ENCODE measurements at places on chromosomes 12 and 14. TPM values are rescaled to one million over a fixed set of nuclear protein-coding genes. Genes with fewer than 3 reads are reported as not detected.

CCDC38 gene
- total RNA-seq, result not detected

RHEBL1 gene
- 15.8 TPM for total RNA-seq

KRT79 gene
- not detected for total RNA-seq

- H3K4me1 ChIP-seq, result peaks cover 56% of the 10 kb centered on the region
- peaks cover 28% of the 10 kb centered on the region for H3K36me3 ChIP-seq
- peak overlapping the region; percentile 84 for H3K27ac ChIP-seq
- H3K27me3 ChIP-seq, result no peaks in the 10 kb centered on the region
- H3K4me3 ChIP-seq, result peak overlapping the region; percentile 91
Observed at GRCh38 chr12:122080149-122081082, 1.9 kb downstream of the MLXIP start.

GRCh38 chr12:49923880-49924556, 20.3 kb upstream of the FAIM2 start:
- peaks cover 4% of the 10 kb centered on the region for H3K4me1 ChIP-seq
- H3K36me3 ChIP-seq, result no peaks in the 10 kb centered on the region
- DNase-seq, result no peak
- H3K27me3 ChIP-seq, result peaks cover 9% of the 10 kb centered on the region
- no peak overlapping the region for H3K27ac ChIP-seq

DNA sequence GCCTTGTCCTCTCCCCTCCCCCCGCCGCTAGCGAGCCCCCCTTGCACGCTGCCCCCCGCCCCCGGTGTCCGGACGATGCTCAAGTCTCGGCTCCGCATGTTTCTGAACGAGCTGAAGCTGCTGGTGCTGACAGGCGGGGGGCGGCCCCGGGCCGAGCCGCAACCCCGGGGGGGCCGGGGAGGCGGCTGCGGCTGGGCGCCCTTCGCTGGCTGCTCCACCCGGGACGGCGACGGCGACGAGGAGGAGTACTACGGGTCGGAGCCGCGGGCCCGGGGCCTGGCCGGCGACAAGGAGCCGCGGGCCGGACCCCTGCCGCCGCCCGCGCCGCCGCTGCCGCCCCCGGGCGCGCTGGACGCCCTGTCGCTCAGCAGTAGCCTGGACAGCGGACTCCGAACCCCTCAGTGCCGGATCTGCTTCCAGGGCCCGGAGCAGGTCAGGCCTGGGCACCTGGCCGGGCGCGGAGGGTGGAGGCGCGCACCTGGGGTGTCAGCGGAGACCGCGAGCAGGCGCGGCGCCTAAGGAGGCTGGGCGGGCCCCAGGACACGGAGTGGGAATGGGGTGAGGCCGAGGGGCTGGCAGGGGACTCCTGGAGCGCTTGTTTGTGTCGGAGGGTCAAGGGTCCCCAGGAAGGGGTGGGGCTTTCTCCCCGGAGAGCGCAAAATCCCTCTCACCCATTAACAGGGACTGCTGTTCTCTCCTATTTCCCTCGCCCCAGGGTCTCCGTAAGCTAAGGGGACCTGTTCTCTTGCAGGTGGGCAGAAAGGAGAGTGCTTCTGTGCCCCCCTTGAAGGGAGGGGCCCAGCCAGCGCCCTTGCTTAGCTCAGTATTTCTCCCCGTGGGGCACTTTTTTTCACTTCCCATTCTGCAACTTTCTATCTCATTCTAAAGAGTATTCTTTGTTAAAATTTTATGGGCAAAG, 810 bp downstream of the MARCHF9 start:
- DNase-seq, result peak; percentile 40
- H3K4me3 ChIP-seq, result peak overlapping the region; percentile 78
- peaks cover 3% of the 10 kb centered on the region for H3K27me3 ChIP-seq
- H3K27ac ChIP-seq, result peak overlapping the region; percentile 8

- DNase-seq, result no peak
- no peak overlapping the region for H3K27ac ChIP-seq
- H3K27me3 ChIP-seq, result no peaks in the 10 kb centered on the region
- no peaks in the 10 kb centered on the region for H3K36me3 ChIP-seq
Observed at GRCh38 chr12:126454581-126454980, 1389.3 kb downstream of the AACS start.

DNA sequence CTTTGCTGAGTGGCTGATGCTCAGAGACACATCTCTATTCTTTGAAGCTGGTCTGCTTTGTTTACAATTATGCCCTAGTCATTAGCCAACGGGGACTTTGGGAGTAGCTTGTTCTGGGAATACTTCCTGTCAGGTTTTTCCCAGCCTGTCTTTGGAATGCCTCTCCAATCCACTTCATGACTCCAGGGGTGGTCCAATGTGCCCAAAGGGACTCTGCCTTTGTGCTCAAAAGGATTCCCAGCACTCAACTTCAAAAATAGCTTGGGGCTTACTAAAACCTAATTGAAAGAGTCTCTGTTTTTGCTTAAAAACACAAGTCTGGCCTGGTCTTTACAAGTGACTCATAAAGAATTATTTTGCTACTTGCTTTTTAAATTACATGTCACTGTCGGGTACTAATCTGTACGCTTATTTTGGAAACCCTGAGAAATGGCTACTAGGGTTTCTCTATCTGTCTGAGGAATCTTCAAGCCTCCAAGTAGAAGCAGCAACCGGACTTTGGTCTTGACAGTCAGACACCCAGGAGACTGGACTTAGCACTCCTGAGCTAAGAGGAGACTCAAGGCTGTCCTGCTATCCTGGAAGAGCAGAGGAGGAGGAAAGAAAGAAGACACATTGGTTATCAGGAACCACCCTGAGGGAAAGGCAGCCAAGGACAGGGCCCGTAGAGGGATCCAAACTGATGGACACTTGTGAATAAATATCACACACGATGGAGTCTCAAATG, 20.7 kb downstream of the PHLDA1 start:
- H3K36me3 ChIP-seq, result peaks cover 3% of the 10 kb centered on the region
- DNase-seq, result no peak
- H3K27ac ChIP-seq, result no peak overlapping the region
- peaks cover 13% of the 10 kb centered on the region for H3K4me1 ChIP-seq

- no peak overlapping the region for H3K4me3 ChIP-seq
- peaks cover 2% of the 10 kb centered on the region for H3K27me3 ChIP-seq
- DNase-seq, result no peak
- H3K36me3 ChIP-seq, result no peaks in the 10 kb centered on the region
Observed at GRCh38 chr12:108234158-108234557, 105.0 kb downstream of the CMKLR1 start.

- no peak for DNase-seq
- no peak overlapping the region for H3K27ac ChIP-seq
- H3K36me3 ChIP-seq, result peaks cover 30% of the 10 kb centered on the region
- no peaks in the 10 kb centered on the region for H3K27me3 ChIP-seq
- H3K4me3 ChIP-seq, result no peak overlapping the region
- peaks cover 30% of the 10 kb centered on the region for H3K4me1 ChIP-seq
Observed at GRCh38 chr12:11718105-11718504, 68.6 kb downstream of the ETV6 start.
